ENCODE measurements at places on chromosomes 2 and 18.

DNA sequence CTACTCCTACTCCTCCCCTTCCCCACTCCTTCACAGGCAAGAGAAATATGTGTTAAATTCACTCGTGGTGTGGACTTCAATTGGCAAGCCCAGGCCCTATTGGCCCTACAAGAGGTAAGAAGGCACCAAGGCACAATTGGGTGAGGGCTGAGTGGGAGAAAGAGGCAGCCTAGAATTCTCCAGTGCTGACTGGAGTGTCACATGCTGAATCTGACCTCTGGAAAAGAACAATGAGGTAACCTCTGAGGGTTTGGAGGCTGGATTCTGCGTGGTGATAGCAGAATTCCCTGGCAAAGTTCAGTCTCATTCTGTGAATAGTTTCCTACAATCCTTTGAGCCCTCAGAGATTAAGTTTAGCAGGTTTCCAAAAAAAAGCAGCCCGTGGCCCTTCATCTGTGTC lies 6.9 kb downstream of the CENPA start:
- no peak for DNase-seq

DNA sequence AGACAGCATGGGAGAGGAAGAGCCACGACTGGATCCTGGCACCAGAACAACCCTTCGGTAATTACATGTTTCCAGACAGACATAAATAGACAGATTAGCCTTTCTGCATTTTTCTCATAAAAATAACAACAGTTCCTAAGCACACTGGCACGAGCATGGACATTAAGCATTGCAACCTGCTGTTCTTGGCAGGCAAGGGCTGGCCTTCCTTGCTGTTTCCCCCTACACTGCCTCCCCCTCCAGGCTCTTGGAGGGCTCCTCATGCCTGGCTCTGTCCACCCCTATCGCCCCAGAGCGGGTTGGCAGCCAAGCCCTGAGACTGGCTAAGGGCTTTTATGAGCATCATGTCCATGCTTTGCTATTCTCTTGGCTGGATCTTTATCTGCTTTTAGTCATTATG lies 89.6 kb downstream of the TTC32 start:
- DNase-seq = no peak

DNA sequence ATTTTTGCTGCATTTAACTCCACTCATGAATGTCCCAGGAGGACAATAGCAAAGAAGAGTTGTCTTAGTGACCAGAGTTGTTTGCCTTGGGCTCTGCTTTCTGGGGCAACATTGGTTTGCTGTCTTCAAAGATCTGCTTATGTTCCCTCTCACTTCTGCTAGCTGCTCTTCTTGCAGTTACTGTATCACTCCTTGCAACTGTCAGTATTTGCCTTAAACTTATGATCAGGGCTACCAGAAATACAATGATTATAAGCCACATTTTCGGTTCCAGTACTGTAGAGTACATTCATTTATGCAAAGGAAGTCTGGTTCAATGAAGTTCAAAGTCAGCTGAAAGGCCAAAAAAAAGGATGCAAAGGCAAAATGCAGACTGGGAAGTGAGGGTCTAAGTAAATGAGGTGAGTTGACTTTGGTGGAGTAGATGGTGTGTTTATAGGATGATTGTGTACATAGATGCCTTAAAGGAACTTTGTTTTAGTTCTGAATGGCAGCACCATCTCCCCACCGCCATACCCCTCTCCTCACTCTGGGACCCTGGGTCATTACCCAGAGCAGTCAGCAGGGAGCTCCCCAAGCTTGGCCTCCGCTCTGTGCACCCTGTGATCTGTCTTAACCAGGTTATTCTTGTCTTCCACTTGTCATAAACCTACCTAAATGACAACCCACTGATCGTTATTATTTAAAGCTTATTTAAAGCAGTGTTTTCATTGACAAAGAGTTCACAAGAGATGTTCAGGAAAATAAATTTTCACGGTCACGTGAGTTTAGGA lies 236.0 kb downstream of the DOK6 start:
- DNase-seq = no peak

GRCh38 chr18:44742718-44743311 lies 62.1 kb downstream of the SETBP1 start:
- DNase-seq = no peak

- no peak for DNase-seq
Observed at GRCh38 chr2:212271583-212271982, 267.0 kb downstream of the ERBB4 start.

- DNase-seq = no peak
Observed at GRCh38 chr18:62828091-62828640, 112.8 kb downstream of the PHLPP1 start.

- DNase-seq = no peak
Observed at GRCh38 chr2:118103951-118104940, 16.0 kb downstream of the INSIG2 start.

DNA sequence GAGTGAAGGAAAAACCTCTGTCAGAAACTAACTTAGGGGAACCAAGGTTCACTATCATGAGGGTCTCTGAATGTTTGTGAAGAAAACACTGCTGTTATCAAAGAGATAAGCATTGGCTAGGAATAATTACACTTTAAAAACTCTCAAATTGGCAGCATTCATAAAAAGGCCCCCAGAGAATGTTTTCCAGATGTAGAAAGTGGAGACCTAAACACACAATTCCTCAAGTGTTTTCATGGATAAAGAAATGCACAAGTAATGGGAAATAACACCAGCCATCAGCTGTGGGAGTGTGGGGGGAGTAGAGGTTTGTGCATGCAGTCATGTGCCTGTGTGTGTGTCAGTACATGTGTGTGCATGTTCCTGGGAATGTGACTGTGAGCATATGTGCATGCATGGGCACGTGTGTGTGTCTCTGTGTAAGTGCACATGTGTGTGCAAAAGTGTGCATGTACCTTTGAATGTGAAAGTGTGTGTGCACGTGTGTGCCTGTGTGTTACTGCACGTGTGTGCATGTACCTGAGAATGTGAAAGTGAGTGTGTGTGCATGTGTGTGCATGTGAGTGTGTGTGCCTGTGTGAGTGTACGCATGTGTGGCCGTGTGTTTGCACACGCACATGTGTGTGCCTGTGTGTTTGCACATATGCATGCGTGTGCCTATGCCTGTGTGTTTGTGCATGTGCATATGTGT lies 854.3 kb upstream of the SALL3 start:
- no peak for DNase-seq

DNA sequence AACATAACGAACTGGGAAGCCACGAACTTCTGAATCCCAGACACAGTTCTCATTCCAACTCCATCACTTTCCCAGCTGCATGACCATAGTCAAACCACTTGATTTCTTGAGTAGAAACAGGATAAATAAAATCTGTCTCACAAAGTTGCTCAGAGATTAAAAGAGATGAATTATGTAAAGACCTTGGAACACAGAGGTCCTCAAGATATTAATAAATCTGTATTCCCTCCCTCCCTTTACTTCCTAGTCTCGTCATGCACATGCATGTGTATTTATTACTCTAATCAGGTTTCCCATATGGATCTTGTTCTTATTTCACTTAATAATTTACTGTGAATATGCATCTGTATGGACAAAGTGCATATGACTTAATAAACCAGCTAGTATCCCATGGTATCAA lies 21.1 kb upstream of the CSRNP3 start:
- DNase-seq = no peak

GRCh38 chr2:218476676-218477075 lies 57.8 kb downstream of the VIL1 start:
- DNase-seq = no peak

DNA sequence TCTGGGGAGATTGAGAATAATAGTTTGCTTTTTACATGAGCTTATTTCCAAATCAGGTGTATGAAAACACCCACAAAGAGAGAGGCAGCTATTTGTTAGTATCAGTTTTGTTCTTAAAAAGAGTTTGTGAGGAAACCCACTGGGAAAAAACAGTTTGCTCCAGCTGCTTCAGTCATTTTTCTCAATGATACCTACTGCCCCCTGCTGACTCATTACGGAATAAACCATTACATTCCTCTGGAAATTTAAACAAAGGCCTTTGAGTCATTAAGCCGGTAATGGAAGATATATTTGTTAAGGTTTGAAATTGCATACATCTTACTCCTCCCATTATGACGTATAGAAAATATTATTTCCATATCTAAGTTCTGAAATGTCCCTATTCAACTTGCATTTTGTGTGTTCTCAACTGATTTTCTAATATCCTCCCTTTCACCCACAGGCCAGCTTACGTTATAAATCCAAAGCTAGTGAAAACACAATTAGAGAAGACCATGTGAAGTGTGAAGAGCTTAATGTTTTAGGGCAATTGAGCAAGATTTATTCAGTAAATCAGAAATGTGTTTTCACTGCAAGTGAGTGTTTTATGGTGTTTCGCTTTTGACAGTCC lies 761.6 kb downstream of the DSC3 start:
- DNase-seq = no peak

- no peak for DNase-seq
Observed at GRCh38 chr2:130381619-130382018, 25.8 kb downstream of the PTPN18 start.

DNA sequence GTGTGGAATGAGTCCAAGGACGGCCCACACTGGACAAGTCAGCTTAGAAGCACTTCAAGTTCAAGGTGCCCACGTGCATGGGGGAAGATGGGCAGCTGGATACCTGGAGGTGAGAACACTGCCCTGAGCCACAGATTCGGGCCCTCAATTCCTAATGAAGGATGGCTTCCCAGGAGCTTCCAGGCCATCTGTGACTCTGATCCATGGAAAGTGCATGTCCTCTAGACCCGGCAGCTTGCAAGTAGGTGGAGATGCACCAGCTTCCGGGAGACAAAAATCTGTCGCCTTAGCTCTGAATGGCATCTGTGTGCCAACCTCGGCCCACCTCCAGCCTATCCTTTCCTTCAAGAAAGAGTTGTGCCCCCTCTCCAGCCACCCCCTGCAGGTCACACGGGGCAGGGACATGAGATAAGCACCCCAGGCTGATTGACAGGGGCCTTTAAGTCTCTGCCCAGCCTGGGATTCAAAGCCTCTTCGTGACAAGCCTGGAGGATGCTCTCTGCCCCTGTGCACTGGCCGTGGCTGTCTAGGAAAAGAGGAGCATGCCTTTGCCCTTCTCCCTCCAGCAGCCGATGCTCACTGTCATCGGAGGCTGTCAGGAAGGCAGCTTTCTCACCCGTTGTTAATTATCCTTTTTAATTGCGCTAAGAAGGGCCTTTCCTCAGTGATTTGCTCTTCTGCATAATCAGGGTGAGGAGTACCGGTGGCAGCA lies 65.5 kb downstream of the BIN1 start:
- DNase-seq = no peak

DNA sequence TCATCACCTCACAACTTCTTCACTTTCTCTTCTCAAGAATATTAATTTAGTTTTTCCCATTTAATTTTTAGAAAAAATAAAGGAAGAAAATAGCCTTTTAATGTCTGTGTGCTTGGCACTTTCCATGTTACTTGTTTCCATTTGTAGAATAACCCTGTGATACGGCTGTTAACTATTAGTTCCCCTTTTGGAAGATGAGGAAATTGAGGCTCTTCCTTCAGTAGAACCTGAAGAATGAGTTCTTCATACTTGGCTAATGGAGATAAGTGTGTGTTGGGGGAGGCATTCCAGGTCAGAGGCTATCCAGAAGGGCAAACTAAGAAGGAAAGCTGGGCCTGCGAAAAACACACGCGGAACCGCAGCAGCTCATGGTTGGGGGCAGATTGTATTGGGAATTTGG lies 38.3 kb downstream of the ZNF532 start:
- DNase-seq = no peak

GRCh38 chr2:161170958-161171932 lies 11.0 kb downstream of the TANK start:
- DNase-seq = no peak

DNA sequence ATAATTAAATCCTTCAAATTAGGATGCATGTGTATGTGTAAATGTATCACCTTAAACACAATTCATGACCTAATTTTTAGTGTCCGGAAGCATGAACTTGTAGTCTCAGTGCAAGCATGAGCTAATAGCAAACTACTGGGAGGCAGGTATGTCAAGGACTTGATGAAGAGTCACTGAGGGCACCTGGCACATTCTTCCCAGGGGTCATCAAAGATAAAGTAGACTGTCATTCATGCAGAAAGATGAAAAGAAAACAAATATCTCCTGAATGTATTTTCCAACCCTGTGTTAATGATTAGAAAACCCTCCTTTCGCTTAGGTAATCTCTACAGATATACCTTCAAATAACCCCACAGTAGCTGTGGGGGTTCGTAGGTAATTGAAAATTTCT lies 234.9 kb downstream of the SOCS6 start:
- DNase-seq = no peak

DNA sequence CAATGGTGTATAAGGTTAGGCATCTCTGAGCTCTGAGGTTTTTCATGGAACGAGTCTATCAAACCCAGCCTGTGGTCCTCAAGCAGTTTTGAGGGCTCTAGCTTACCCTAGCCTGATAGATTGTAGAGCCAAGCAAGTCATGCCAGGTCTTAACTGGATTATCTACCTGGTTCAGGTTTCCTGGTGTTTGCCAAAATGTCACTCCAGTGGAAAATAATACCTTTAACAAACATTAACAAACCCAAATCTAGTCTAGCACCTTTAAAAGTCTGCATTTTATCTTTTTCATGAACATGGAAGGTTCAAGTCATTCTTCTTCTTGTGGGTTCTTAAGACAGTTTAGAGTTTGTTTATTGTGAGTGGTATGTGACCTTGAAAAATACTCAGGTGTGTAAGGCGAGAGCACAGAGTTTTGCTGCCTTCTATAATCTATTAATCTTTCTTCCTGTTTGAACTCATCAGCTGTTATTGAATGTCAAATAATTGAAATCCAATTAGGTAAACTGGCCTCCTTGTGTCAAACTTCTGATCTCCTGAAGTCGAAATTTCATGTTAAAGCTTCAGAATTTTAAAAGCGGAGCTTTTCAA lies 13.4 kb upstream of the ADGRF3 start:
- no peak for DNase-seq

- no peak for DNase-seq
Observed at GRCh38 chr2:96098900-96099590, 17.3 kb downstream of the ADRA2B start.

DNA sequence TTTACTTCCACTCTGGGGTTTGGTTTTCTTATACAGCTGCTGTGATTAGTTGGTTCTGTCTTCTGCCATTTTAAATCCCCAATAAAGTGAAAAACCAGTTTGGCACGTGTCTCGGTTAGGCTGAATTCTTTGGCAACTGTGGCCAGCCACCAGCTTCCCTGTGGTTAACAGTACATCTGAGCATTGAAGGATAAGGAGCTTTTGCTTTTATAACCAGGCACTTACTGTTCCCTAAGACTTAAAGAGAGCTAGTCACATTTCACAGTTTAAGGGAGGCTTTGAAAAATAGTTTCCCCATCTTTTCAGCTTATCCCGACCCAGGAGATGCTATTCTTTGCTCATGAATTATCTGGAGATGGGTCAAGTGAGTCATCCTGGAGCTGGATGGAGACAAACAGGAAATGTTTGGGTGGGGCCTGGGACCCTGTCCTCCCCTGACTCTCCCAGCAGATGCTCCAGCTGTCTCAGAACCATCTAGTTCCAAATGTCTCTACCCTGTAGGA lies 57.3 kb upstream of the EML6 start:
- DNase-seq = no peak

- DNase-seq = no peak
Observed at GRCh38 chr2:240368781-240369331, 66.6 kb upstream of the GPC1 start.

GRCh38 chr2:108982259-108982679 lies 6.8 kb downstream of the EDAR start:
- DNase-seq = no peak

GRCh38 chr2:154554046-154554445 lies 144.4 kb upstream of the KCNJ3 start:
- DNase-seq = no peak

GRCh38 chr2:151037434-151037833 lies 224.2 kb downstream of the RBM43 start:
- no peak for DNase-seq
